ENCODE measurements at places on chromosomes 5 and 9.

- DNase-seq = peak; percentile 65
Observed at GRCh38 chr9:135926402-135927194, 19.3 kb upstream of the CAMSAP1 start.

GRCh38 chr5:169637549-169638121, 560 bp downstream of the DOCK2 start:
- no peak for DNase-seq

DNA sequence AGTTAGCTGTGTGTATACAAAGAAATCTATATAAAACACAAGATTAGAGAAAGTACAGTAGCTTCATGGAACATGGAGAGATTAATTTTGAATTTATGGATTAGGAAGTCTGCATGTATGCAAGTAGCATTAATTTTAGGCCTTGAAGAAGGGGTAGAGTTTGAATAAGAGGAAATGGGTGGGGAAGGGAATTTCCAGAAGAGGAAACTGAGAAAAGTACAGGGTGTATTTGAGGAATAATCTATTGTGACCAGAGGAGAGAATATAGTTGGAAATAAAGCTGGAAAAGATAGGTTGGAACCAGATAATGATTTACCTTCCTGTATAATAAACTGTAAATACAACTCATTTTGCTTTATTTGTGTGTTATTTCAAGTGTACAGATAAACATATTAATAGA, 53.6 kb downstream of the CWC27 start:
- DNase-seq = no peak

DNA sequence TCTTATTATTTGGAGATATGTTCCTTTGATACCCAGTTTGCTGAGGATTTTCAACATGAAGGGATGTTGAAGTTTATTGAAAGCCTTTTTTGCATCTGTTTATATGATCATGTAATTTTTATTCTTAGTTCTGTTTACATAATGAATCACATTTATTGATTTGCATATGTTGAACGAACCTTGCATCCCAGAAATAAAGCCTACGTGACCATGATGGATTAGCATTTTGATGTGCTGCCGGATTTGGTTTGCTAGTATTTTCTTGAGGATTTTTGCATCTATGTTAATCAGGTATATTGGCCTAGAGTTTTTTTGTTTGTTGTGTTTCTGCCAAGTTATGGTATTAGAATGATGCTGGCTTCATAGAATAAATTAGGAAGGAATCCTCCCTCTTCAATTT, 161.4 kb upstream of the ITGA1 start:
- no peak for DNase-seq
